Occipital lobe (tissue), 3 donors: ENCODE measurements at places on chromosomes 3 and 15. TPM values are rescaled to one million over a fixed set of nuclear protein-coding genes. Genes with fewer than 3 reads are reported as not detected.

Gene ACAN
- total RNA-seq = 0.47 TPM

Gene NOX5
- under 0.01 TPM for total RNA-seq

Gene MGLL
- 40.9 TPM for total RNA-seq

Gene ARHGEF26
- total RNA-seq = 9.0 TPM

Gene CCR5
- 0.16 TPM for total RNA-seq

Gene CCPG1
- 40.2 TPM for total RNA-seq

Gene CRYGS
- total RNA-seq = 1.6 TPM
